ENCODE measurements at places on chromosomes 12 and 14.

GRCh38 chr12:67112586-67112985, 156.6 kb upstream of the CAND1 start:
- DNase-seq: no peak

DNA sequence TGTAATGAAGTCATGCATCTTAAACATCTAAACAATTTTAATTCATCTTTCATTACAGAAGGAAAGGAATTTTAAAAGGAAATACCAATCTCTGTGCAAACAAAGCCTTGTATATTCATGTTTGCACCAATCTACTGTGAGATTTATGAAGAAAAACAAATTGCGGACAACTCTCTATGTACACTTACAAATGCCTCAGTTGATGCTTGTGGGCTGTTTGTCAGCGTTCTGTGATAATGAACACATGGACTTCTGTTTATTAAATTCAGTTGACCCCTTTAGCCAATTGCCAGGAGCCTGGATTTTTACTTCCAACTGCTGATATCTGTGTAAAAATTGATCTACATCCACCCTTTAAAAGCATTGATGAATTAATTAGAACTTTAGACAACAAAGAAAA, 5.4 kb downstream of the GPR65 start:
- DNase-seq: no peak

DNA sequence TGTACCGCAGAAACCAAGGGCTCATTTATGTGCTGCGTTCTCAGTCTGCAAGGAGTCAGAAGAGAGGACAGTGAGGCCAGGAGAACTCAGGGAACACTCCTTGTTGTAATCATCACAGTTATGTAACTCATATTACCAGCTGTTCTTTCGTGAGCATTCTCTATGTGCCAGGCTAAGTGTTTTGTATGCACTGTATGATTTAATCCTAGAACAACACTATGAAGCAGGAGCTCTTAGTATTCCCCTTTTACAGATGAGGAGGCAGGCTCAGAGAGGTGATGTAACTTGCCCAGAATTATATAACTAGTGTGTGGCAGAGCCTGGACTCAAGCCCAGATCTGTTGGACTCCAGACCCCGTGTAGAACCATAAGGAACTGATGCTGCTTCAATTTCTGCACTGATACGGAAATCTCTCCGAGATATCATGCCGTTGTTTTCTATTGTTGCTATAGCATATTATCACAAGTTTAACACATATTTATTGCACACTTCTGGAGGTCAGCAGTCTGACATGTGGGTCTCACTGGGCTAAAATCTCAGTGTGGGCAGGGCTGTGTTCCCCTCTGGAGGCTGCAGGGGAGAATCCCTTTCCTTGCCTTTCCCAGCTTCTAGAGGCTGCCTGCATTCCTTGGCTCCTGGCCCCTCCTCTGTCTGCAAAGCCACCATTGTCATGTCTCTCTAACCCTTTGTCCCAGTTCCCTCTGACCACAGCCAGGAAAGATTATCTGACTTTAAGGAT, 16.3 kb upstream of the CD9 start:
- no peak for DNase-seq

DNA sequence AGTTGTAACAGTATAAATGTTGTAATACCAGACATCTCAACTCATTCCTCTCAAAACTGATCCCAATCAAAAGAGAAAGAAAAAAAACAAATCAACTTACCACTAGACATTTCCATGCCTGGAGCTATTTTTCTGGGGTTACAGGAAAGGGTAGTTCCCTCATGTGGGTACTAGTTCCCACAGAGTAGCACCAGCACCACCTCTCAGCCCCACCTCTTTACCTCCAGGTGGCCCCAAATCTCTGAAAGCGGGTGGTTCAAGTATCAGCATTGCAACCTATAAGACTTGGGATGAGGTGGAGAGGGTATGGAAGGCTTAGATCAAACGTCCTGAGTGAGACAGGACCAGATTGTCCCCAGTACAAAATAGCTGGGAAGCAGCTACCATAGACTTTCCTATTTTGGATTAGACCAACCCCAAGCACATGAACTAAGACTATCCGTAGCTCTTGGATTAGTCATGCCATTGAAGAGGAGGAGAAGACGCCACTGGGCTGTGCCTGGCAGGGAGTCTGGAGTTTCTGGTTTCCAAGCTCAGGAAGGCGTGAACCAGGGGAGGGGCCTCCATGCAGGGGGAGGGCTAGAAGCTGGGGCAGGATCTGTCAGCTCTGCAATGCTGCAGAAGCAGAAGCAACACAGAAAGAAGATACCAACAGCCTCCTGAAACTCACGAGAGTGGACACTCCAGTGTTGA, at the start of gene SLC39A2:
Gene SLC39A2, plus strand, starts transcription at position 620 of the 693 bp plus-strand sequence. CDS start 154 bp downstream, outside the sequence.
- DNase-seq: no peak

DNA sequence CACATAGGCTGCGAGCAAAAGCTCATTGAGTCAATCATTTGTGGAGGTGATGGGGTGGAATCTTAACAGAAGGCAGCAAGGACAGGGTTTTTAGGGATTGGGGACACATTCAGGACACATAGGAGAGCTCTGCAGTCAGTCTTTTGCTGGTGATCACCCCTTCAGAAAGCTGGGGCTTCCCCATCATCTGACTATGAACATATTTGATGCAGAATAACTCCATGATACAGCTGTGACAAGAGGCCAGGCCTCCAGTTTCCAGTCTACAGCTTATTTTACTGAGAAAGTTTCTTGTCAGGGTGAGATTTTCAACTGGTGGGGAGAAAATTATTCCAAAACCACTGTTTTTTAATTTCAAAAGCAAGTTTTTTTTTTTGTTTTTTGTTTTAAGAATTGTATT, 134.2 kb downstream of the TMEM30B start:
- DNase-seq: no peak

DNA sequence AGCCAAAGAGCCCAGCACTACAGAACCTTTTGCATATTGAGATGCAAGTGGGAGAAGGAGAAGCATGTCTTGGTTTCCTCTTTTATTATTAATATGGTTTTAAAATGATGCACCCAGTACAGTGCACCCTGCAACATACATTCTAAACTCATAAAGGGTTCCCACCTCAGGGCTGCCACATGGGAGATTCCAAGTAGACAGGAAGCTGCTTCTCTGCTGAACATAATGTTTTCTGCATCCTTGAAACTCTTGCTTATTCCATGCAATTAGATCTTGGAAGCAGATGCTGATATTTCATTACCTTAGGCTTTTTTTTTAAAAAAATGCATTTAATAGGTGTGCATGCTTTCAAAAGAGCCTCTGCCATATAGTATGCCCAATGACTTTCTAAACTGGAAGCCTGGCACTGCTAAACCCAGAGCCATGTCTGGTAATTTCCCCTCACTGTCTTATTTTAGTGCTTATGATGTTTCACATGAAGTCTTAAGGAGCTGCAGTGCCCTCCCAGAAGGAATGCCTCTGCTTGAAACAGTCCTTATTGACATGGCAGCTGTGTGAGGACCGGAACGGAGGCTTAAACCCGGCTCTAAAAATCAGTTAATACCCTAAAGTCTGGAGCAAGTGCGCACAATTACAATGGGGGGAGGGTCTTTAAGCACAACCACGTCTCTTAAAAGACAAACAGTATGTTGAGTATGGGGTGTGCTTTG, 2.0 kb upstream of the SIX1 start:
- DNase-seq: no peak
